ENCODE measurements at places on chromosomes 1 and 21.

DNA sequence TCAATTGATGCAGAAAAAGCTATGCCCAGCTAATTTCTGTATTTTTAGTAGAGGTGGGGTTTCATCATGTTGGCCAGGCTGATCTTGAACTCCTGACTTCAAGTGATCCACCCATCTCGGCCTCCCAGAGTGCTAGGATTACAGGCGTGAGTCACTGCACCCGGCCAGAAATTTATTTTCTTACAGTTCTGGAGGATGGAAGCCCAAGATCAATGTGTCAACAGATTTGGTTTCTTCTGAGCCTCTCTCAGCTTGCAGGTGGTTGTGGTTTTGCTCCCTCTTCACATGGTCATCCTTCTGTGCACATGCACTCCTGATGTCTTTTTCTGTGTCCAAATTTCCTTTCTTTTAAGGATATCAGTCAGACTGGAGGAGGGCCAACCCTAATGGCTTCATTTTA is 35.6 kb downstream of the SHCBP1L start:
- DNase-seq: no peak

DNA sequence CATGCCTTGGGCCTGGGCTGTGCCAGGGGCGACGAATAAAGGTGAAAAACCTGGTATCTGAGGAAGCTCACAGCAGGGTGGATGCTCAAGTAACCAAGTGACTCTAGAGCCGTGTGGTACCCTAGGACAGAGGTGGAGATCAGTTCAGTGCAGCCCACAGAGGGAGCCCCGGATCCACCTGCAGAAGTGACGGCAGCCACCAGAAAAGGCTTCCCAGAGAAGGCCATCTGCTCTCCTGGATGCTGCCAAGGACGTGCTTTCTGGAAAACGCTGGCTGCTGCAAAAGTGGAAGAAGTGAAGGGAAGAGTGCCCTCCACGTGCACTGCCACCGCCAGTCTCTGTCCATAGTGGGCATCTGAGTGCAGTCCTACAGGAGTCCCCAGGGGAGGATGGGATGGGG is 27.7 kb downstream of the TMCO4 start:
- no peak for DNase-seq

DNA sequence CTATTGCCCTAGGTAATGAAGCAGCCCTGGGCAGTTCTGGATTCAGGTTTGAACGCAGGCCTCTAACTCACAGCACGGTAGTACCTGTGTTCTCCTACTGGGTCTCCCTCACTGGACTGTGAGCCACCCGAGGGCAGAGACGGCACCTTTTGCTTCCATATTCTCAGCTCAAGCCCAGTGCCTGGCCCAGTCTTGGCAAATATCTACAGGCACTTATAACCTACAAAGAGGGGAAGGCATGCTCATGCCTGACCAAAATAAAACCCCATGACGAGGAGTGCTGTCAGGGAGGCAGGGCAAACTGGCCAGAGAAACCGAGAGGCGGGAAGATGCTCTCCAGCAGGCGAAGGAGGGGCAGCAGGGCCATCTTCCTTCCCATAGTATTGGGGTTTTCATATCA is 91.1 kb downstream of the DDX20 start:
- DNase-seq: no peak

DNA sequence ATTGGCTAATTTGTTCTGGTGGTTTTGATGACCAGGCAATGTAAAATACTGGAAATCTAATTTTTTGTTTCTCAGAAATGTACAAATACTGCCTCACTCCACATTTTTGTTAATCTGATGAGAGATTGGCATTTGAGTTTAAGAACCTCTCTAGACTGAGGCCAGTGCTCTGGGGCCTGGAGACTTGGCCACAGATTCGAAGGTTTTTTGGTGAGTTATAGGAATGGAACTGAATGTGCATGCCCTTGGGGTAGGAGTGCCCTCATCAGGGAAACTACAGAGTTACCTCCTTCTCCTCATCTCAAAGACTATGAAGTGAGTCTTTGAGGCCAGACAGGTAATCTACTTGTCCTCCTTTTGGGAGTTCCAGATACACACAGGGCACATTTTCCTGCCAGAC is 347.9 kb downstream of the LTN1 start:
- DNase-seq: no peak

GRCh38 chr1:205188596-205188995 is 22.9 kb downstream of the DSTYK start:
- no peak for DNase-seq

- DNase-seq: no peak
Observed at GRCh38 chr1:70887936-70888335, 159.7 kb downstream of the PTGER3 start.

DNA sequence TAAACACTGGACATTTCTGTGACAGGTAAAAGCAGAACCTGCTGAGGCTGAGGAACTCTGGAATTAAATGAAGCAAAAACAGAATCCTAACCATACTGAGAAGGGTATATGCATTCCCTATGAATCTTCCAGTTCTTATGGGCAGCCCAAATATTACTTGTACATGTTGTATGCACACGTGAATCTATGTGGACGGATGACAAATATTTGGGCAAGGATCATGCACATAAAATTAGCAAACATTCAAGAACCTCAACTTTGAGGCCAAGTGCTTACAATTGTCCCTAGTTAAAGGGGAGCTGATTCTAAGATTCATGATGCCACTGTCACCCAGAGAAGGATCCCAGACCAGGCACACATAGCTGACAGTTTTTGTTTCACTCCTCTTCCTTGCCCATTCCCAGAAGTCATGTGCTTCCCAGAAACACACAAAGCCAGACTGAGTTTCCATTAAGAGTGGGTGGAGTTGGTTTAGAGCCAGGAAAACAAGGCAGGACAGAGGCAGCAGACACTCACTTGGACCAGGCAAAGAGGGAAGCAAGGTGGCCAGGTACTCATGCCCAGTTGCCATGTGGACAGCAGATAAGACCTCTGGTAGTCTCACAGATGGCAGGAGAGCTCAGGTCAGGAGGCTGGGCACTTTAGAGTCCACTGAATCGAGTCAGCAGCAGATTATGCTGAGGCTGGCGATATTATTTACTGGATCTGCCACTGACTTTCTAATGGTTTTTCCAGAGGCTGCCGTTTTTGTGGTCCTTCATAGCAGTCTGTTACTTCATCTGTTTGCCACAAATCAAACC is 25.6 kb downstream of the AK2 start:
- DNase-seq: no peak

DNA sequence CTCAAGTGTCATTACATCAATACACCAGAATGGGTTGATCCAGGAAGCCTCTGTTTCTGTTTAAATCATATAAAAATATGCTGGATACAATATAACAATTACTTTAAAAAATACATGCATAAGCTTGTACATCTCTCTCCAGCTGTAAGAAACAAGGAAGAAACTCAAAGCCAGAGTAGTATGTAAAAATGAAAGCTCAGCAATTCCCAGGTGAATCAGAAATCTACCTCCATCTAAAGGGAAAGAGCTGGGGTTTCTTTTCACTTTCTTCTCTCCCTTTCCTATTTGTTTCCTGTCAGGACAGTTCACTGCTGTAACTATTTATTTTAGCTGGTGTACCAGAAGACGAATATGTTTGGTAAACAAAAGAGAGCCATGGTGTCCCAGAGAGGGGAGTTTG is 301.0 kb upstream of the C1orf87 start:
- DNase-seq: no peak

DNA sequence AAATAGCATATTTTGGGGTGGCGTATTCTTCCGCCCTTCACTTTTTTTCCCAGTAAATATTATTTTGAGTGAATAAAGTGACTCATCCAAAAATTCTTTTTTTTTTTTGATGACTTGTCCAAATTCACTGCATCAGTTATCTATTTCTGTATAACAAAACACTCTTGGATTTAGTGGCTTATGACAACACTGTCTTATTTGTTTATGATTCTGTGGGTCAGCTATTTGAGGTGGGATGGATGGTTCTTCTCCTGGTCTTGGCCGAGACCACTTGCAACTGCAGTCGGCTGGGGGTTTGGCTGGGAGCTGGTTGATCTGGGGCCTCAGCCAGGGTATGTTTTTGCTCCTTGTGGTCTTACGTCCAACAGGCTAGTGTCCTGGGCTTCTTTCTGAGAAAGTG is 39.9 kb upstream of the SRSF10 start:
- no peak for DNase-seq

Data from stimulated activated CD8-positive, alpha-beta memory T cell treated with anti-CD3 and anti-CD28 coated beads, Interleukin-7, amount 100 ng/mL, for 1 hour (primary cell).